ENCODE measurements at places on chromosomes 7 and 10.

GRCh38 chr10:78336402-78336791, 302.7 kb downstream of the RPS24 start:
- no peak for DNase-seq

- DNase-seq, result no peak
Measured at GRCh38 chr10:47297866-47298540, 2.0 kb upstream of the GDF10 start.

- no peak for DNase-seq
Measured at GRCh38 chr10:22690158-22690557, 24.2 kb downstream of the PIP4K2A start.

GRCh38 chr7:76283254-76284159, 19.0 kb upstream of the HSPB1 start:
- no peak for DNase-seq

DNA sequence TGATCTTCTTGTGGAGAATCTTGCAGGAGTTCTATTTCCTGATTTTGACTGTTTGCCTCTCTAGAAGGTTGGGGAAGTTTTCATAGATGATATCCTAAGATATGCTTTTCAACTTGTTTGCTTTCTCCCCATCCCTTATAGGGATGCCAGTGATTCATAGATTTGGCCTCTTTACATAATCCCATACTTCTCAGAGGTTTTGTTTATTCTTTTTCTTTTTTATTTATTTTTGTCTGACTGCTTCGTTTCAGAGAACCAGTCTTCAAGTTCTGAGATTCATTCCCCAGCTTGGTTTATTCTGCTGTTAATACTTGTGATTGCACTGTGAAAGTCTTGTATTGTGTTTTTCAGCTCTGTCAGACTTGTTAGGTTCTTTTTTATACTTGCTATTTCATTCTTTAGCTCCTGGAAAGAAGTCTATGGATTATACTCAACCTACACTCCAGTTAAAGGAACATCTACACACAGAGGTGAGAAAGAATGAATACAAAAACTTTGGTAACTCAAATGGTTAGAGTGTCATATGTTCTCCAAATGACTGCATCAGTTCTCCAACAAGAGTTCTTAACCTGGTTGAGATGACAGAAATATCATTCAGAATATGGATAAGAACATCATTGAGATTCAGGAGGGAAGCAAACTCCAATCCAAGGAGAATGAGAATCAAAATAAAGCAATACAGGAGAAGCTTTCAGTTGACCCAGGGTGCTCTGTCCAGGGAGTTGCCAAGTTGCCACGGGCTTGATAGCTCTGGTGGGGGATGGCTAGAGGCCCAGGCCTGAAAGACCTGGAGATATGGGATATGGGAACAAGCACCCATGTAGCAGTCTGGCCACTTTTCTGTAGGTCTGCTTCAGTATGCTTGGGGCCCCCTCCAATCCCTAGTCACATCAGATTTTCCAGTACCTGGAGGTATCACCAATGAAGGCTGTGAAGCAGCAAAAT, 150.3 kb downstream of the AHR start:
- DNase-seq, result no peak

DNA sequence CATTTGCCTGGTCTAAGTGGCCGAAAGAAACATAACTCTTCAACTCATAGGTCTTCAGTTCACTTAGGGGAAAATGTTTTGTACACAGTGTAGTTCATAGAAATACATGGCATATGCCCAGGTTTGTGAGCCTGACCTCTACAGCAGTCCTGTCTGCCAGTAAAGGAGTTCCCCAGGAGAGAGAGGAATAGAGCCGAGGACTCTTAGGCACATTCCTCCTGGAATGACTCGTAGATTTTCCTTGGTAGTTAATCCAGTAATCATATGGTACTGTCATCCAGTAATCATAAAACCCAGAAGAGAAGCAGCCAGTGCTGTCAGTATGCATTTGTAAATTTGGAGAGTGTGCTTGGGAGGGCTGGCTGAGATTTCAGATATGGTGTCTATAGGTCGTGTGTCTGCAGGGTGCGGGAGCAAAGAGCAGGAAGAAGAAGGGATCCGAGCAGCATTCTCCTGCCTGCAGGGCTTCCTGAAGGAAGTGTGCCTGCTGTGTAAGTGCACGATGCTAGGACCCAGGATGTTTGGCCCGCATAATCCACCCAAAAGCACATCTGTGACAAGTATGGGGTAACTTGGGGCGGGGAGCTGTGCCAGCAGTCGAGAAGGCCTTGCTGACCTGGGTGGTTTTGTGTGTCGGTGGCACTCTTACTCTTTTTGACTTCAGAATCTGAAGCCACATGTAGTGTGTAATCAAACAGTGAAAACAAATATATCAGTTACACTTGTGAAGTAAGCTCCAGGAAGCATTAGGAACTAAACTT, 13.9 kb downstream of the EIF4H start:
- no peak for DNase-seq

DNA sequence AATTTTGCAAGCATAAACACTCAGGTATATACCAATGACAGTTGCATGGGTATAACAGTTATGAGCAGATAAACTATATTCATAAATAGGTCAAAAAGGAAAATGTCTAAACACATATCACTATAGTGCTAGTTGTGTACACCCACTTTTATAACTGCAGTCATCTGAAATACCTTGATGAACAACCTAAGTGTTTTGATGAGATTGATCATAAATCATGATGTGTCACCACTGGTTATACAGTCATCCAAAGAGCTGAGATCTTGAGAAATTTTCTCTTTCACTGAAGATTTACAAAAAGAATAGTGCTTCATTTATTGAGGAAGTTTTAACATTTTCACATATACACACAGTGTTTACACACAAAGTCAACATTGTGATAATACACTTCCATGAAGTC, 78.6 kb upstream of the SLC25A13 start:
- DNase-seq, result no peak

DNA sequence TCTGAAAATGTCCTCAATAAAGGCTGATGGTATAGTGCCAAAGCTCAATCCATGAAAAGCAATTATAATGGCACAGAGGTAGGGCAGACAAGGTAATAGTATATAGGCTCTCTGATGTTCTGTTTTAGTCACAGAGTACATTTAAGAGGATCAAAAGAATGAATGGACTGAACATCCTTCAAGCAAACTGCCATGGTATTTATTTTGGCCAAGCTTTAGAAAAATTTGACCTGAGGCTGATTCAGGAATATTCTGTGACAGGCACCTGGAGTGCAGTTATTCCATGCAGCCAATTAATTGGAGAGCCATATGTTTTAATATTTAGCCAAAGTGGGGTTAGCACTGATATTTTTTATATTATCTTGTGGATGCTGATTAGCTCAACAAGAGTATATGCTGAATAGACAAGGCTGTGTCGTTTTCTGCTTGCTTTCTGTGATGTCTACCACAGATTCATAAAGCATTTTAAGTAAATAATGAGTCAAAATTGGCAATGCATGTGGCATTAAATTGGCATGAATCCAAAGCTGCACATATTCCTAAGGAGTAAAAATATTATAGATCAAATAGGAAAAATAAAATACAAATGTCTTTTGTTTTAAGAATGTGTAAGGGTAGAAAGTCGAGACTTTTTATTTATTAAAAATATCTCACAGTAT, 177.4 kb downstream of the PCLO start:
- no peak for DNase-seq

DNA sequence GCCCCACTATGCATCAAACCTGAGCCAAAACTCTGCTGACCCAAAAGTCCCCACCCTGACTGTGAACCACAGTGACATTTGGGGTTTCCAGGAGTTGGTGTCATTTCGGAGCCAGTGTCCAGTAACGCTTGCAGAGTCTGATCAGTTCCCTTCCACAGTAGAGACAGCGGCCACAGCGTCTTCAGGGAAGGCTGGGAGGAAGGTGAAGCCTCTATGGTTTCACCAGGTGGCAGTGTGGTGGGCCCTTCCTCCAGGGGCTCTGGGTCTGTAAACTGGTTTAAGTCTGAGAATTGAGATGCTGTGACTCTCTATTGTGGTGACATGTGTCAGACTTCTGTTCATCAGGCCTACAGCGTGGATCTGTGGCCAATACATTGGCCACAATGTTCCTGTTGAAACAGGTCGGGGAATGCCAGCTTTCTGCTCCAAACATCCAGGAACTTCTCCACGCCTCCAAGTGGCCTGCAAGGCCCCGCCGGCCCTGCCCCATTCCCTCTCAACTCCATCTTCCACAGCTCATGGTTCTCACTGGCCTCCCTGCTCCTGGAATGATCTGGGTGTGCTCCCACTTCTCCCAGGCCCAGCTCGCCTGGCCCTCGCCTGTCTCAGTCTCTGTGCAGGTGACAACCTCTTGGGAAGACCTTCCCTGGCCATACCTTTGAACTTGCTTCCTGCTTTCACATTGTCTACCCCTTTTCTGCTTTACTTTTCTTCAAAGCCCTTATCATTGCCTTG, 124.5 kb upstream of the FAM20C start:
- DNase-seq, result no peak

- DNase-seq, result no peak
Measured at GRCh38 chr10:22557321-22557720, 157.1 kb downstream of the PIP4K2A start.

- no peak for DNase-seq
Measured at GRCh38 chr10:131645756-131646155, 255.1 kb upstream of the PPP2R2D start.

DNA sequence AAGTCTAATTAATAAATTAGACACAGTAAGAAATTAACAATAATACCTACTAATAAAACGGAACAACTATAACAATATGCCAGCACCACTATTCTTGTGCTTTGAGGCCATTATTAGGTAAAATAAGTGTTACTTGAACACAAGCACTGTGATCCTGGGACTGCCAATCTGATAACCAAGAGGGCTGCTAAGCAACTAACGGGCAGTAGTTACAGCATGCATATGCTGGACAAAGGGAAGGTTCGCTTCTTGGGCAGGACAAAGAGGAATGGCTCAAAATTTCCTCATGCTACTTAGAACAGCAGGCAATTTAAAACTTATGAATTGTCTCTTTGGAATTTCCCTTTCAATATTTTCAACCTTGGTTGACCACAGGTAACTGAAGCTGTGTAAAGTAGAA, 718.6 kb downstream of the SORCS3 start:
- DNase-seq, result no peak

- no peak for DNase-seq
Measured at GRCh38 chr7:106817098-106817497, 48.0 kb upstream of the PIK3CG start.

DNA sequence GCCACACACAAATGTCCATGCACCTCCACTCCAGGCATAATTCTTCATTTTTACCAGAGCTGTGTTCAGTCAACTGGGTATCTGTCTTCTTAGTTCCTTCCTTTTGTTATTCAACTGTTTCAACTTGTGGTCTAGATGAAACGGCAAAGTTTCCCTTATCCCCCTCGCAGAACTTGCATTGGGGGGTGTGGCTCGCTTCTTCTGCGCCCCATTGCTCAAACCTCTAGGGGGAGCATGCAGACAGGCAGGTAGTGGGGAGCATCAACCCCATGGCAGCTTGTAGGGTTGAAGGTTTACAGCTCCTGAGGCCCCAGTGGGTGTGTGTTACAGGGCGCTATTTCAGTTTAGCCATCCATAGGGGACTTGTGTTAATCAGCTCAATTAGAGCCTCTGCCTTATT, 38.3 kb upstream of the COBL start:
- DNase-seq, result no peak

DNA sequence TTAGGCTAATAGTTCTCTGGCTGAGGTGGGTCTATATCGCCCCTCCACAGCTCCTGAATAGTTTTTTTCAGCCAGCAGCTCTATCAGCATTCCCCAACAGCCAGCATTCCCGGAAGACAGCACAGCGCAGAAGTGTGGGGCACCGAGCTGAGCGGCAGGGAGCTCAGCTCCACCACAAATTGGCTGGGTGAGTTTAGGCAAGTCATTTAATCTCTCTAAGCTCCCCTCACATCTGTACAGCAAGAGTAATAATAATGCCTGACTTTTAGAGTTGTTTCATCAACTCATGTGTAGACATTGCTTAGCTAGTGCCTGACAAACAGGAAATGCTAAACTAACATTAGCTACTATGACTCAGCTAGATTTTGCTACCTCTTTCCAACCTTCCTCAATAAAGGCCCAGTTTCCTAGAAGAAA, 247.9 kb upstream of the PTN start:
- DNase-seq, result no peak

DNA sequence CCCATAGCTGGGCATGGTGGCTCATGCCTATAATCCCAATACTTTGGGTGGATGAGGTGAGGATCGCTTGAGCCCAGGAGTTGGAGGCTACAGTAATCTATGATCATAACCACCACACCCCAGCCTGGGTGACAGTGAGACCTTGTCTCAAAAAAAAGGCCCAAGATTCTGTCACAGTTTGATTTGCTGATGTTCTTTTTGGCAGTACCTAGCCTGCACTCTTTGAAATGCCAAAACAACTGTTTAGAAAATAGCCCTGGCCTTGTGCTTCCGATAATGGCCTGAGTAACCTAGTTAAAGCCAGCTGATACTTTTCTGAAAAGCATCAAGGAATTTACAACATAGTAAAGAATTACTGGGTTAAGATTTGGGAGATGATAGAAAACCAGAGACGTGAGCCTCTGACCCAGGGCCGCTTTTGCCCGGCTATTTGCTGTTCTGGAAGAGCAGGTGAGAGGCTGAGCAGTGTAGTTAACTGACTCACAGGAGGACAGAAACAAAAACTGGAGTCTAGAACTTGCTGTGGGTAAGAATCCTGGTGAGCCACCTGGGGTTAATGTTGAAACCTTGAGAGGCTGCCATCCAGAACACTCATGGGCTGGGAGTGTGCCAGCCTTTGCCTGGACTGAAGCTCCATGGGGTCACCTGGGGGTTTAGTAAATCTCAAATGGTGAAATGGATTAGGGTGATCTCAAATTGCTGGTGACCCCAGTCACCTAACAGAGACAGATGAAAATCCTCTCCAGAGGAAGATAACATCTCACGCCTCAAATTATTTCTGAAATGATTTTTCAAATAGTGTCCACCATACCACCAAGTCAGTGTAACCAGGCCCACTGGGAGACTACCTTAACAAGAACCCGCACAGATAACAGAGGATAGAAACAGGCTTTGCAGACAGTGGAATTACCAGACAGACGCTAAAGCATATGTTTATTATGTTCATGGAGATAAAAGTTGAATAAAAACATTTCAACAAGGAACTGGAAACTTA, 51.8 kb downstream of the GALNT11 start:
- no peak for DNase-seq

DNA sequence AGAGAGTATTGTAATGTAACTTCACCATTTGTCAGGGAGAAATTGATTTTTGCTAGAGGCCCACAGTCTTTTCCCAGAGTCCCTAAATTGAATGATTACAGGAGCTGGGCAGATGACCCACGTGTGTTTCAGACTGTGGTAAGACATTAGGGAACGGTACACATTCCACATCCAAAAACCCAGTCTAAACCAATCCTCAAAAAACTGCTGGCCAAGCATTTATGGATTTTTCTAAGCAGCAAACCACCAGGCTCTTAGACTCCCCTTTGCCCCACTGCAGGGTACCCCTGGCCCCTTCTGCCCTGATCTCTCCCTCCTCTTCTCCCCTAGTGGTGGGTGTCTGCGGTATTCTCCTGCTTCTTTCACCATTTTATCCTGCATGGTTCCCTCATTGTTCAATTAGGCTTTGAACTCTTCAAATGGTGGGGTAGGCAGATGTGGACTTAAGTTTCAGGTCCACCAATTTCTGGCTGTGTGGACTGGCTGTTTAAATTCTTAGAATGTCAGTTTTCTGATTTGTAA, 135.5 kb upstream of the SORCS3 start:
- DNase-seq, result no peak

- no peak for DNase-seq
Measured at GRCh38 chr7:80445351-80445750, 66.5 kb downstream of the GNAT3 start.

Measured in GM12892 (cell line).